ENCODE measurements at places on chromosomes 1 and 21.

DNA sequence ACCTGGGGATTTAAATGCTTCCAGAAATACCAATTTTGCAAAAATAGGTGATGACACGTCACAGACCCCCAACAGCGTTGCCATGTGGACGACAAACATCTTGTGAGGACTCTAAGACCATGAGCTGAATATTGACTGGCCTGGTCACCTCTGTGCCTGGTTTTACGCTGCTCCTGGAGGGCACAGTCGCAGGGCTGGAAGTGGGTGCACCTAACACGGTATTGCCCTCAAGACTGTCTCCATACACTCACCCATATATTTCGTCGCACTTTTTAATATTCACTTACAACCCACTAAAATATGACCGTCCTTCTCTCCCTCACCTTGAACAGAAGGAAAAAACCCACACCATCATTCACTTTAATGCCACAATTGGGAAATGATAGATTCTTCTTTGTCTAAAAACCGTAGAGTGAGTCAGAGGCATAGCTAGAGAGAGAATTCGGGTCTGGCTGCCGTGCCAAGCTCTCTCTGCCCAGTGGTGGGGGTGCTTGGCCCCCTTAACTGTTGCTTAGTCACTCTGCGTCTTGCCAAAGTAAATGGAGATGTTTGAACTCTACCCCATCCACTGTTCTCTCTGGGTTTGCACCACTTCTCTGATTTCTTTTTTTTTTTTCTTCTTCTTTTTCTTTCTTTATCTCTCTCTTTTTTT, 40.8 kb upstream of the UTS2 start:
- no peak for DNase-seq

DNA sequence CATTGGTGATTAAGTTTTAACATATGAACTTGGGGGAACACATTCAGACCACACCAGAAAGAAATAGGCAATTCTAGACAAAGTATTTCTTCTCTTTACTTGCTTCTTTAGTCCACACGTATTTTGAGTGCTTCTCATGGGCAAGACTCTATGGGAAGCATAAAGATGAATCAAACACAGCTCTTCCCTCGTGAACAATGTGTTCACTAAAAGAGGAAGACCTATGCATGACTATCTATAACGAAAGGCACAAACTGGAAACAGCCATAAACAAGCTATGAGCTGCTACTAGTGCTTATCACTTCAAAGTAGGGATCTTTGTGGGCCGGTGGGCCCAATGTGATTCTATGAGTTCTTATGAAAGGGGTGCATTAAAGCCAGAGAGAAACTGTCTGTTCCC, 53.0 kb upstream of the PRDX6 start:
- no peak for DNase-seq

GRCh38 chr1:201740670-201741111, 88.3 kb upstream of the IPO9 start:
- no peak for DNase-seq

DNA sequence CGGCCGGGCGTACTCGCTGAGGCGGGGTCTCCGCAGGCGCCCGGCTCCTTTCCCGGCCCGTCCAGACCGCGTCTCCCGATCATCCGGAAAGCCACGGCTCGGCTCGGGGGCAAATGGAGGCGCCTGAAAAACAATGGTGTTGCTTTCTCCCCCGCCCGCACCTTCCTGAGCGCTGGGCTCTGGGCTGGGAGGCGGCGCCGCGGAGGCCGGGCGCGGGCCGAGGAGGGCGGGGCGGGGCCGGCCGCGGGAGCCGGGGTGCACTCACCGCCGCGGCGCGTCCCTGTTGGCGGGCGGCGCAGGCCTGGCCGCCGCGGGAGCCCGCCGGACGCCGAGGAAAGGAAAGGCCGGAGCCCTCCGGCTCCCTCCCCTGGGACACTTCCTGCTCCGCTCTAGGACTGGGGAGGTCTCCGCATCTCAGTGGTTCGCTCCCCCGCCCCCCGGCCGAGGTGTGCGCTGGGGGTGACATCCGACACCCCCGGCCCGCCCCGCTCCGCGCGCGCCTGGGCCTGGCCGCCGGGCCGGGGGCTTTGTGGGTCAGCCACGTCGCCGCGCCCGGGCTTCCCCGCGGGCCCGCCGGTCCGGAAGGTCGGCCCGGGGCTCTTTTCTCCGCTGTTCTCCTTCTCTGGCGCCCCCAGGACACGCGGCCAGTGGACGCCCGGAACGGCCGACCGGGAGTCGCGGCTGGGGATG, at the start of gene ZNF496:
ZNF496 (minus strand) TSS at position 343 of the 690 bp plus-strand sequence. CDS start 2,289 bp downstream, outside the sequence.
- DNase-seq: no peak

DNA sequence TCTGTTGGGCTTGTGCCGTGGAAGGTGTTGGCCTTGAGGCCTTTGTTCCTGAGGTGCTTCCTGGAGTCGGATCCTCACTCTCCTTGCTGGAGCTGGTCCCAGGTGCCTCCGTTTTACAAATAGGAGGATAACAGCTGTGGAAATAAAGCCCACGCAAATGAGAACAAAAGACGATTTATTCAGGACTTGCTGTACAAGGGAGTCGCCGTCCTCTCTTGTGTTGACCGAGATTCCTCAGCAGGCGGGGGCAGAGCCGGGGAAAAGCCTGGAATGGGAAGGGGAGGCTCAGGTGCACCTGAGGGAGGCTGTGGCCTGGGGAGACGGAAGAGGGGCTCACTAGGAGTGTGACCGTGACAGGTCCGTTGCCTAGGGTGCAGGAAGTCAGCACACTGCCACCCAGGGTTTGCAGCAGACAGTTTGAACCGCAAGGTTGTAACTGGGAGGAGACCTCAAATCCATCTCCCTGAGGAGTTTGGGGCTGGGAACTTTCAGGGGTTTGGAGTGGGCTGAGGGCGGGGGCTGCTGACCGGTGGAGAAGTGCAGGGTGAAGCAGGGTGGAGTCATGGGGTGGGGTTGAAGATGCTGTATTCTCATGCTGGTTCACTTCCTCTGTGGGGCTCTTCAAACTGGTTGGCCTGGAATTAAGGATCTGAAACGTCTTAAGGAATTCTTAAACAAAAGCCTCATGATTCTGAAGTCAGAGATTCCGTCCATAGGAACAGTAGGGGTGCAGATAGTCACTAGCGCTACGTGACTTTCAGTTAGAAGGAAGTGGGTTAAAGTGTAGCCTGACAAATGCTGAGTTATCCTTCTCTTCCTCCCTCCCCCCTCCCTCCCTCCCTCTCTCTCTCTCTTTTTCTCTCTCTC, 2.6 kb upstream of the CSTB start:
- DNase-seq: no peak

- no peak for DNase-seq
Measured at GRCh38 chr1:3722846-3723245, 29.4 kb upstream of the CCDC27 start.

Measured in GM12878 (cell line).